ENCODE measurements at places on chromosomes 3 and 15.
A peak's percentile ranks its signal among the peaks of the same experiment; 100 is the strongest.

GRCh38 chr15:77702211-77702957 is 69.7 kb upstream of the LINGO1 start:
- DNase-seq = no peak

DNA sequence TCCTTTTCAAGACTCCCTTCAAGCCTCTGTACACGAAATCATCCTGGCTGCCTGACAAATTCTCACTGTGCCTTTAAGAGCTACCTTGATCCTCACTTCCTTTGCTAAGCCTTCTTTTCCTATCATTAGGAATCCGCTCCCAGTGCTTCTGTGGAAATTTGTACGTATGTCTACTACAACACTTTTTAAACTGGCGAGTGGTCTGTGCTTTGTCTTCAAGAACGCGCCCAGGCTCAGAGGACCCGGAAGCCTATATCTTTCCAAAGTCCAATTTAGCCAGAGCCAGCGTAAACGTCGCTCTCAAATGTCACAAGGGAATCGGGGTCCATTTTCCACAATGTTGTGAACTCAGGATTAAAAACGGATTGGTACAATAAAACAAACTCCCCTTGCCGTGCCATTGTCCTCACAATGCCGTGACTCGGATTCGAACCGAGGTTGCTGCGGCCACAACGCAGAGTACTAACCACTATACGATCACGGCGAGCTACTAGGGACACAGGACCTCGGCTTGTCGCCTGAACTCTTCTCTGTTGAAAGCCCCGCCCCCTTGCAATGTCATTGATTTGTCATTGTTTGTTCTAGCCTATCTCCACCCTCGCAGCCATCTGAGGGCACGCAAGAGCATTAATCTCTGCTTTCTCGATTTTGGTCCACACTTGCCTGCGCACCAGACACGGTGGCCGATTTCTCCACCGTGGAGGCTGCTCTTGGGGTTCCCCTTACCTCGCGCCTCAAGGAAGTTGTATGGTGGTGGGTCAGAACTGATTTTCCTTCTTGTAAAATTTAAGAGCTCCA is 12.4 kb upstream of the SHF start:
- DNase-seq = peak; percentile 89

DNA sequence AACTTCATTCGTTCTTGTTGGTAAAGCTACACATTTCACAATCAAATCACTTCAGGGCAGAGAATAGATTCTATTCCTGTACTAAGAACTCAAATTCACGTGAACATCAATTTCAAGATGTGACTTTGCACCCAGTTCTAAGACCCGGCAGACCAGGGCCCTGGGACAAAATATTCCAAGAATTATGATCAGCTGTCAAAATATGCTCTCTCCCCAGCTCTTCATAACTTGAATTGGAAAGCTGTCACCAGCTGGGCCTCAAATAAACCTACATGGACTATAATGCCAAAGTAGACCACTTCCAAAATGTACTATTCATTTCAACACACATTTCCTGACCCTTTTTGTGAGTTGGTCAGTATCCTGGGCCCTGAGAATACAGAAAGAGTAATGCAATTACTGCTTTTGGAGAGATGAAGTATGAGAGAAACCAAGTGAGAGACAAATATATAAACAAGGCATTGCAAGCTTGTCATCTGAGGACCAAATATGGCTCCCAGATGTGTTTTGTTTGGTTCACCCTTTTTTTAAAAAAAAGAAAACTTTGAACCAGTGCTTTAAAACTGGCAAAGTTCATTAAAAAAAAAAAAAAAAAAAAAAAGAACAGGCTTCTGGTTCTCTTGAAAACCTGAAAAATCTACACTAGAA is 14.9 kb downstream of the MAGI1 start:
- DNase-seq = no peak

GRCh38 chr15:68431792-68432401 is at the start of gene ITGA11:
Gene ITGA11, minus strand, starts transcription at chr15:68432163. Its CDS starts 97 bp downstream, at chr15:68432066.
- DNase-seq = no peak

- DNase-seq = no peak
These were observed 63.7 kb upstream of the TPRG1 start for GRCh38 chr3:189108067-189108466.

DNA sequence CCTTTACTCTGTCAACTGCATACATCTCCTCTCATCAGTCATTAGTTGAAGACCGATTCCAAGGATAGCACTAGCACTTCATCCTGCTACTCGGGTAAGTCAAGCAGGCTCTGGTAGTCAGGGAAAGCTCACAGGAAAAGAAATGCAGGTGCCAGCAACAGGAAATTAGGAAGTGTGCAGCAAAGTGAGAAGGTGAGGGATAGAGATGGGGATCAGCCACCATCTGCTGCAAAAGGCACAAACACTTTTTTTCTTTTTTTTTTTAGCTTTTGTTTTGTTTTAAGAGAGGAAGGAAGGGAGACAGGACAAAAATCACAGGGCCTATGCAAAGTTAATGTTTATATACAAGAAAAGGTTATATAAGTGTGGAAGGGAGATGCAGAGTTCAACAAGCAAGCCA is 9.0 kb upstream of the BTLA start:
- no peak for DNase-seq

- no peak for DNase-seq
These were observed 126.8 kb downstream of the PEAK1 start for GRCh38 chr15:77292969-77293558.

DNA sequence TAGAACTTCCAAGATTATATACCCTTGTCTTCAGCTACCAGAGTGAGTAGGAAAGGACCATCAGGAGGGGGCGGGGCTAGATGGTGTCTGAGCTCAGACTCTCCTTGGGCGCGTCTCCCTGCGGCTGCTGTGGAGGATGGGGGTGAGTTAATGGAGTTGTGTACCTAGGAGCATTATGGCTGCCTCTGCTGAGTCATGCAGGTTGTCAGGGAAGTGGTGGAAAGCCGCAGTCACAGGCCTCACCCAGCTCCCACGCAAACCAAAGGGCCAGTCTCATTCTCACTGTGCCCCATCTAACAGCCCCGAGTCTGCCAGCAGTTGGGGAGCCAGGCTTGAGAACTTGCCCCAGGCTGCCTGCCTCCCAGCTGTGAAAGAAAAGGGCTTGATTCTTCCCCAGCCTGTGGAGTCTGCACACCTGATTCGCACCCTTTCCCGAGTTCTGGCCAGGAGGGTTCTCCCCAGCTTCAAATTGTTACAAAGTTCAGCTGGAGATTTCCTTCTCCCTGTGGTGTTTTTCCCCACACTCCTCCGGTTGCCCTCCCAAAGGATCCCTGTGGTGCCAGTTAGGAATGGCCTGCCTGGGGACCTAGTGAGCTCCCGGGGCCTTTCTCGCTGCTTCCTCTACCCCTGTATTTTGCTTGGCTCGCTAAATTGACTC is 143.3 kb downstream of the HCN4 start:
- no peak for DNase-seq

- no peak for DNase-seq
These were observed 2.6 kb upstream of the WDR6 start for GRCh38 chr3:49004352-49005302.

- no peak for DNase-seq
These were observed 760.8 kb upstream of the SEMA6D start for GRCh38 chr15:46956456-46956855.

GRCh38 chr15:58462547-58462946 is 30.8 kb downstream of the LIPC start:
- no peak for DNase-seq

DNA sequence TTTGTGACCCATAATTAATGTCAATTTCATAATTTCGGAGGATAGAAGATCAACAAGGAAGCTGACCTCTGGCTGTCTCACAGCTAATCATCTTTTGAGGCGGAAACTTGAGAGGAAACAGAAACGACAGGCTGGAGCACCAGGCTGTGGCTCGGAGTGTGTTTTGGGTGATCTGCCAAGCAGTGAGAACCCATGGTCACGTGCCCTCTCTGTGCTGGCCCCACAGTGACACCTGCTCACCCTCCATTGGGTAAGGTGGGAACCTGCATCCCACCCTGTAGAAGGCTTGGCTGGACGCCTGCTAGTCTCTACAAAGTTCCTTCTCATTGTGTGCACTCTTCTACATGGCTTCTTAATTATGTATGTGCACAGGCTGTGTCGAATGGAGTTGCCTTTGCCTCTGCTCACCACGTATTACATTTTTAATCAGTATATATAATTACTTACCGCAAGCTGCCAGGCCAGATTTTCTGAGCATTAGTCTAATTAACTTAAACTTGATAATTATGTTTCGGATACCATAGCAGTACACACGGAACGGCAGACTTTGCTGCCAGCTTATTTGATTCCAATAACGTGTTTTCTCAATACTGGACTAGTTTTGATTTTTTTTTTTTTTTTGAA is 719.4 kb upstream of the CFAP20DC start:
- DNase-seq = no peak

DNA sequence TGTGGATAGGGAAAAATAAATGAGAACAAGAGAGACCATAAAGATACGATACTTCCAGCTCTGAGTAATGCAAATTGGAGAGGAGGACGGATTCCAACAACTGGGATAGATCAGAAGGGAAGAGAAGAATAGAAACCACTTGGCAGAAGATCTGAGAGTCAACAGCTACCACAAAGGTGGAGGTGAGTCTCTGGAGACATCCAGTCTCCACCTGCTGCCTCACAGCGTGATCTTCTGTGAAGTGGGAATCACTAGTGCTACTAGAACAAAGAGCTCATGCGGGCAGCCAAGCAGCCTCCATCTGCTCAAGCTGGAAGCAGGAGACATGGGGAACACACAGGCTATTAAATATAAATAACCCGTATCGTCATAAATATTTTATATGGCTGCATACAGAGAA is 558.5 kb upstream of the CFAP20DC start:
- DNase-seq = no peak

DNA sequence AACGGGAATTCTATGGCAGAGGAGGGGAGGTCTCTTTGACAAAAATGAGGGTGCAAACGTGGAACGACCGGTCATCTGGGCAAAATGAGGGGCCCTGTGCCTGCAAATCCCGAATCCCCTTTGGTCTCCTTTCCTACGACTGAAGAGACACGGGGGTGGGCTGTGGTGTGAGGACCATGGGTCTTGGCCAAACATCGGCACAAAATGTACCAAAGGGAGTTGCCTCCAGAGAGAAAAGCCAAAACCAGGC is 498 bp downstream of the ZNF280D start:
- no peak for DNase-seq

- no peak for DNase-seq
These were observed 129.1 kb downstream of the ASB7 start for GRCh38 chr15:100731267-100732152.
